ENCODE measurements at places on chromosomes 4 and X.

DNA sequence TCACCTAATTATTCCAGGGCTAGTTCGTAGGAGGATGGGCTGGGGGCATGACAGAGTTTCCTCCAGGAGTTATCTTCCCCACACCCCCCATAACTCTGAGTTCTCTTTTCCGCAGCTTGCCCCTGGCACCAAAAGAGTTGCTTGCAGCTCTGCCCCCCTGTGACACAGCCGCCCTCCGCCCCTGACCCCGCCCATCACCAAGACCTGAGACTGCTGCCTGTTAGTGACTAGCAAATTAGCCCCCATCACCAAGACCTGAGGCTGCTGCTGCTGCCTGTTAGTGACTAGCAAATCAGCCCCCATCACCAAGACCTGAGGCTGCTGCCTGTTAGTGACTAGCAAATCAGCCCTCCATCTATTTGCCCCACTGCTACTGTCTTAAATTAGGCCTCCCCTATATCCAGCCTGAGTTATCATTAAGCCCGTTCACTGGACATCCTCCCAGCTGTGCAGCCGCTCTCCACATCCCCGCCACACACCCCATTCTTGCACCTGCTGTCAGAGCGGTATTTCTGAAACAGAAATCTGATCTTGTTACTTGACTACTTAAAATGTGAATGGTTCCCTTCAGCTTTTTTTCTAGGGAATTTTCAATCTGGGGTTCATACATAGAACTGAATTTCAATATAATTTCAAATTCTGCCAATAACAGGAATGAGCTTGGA, 1.5 kb upstream of the PAPSS1 start:
- DNase-seq: no peak

GRCh38 chr4:162878096-162878495, 288.6 kb downstream of the NAF1 start:
- DNase-seq: no peak

- no peak for DNase-seq
Observed at GRCh38 chr4:8721621-8722020, 129.1 kb downstream of the CPZ start.

DNA sequence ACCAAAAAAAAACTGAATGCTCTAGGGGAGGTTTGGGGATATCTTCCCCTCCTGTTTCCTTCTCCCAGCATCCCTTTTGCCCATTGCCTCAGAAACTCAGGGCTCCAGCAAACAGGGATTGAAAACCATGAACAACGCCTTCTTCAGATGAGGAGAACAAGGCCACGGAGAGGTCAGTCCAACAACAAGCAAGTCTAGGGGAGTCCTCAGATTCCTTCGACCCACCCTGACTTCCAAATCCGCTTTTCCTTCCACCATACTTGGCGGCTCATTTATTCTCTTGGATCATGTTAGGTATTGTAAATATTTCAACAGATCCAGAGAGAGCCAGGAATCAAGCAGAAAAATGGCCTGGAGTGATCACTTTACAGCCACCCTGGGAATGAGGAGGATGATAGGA, 21.9 kb downstream of the REELD1 start:
- DNase-seq: no peak

- DNase-seq: no peak
Observed at GRCh38 chrX:55663584-55663983, 40.4 kb downstream of the FOXR2 start.

DNA sequence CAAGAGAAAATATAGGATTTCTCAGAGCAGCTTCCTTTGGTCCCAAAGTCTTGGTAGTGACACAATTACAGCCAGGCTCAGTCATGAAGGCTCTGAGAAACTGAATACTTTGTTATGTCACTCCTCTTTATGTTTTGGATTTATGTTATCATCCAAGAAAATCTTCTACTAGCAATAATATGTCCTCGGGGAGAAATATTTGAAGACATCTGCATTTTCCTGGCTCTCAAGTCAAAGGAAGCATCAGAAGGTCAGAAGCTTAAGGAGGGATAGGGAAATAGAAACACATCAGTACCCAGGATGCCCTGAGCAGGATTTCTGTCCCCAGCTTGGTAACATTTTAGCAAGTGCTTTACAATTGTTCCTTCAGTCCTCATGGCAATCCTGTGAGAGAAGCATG, 54.0 kb downstream of the C4orf33 start:
- DNase-seq: no peak

- DNase-seq: no peak
Observed at GRCh38 chr4:80434238-80434637, 98.7 kb downstream of the CFAP299 start.

GRCh38 chrX:74371425-74372222, 49.7 kb upstream of the SLC16A2 start:
- no peak for DNase-seq

GRCh38 chr4:76772498-76773106, 125.3 kb downstream of the SOWAHB start:
- no peak for DNase-seq

DNA sequence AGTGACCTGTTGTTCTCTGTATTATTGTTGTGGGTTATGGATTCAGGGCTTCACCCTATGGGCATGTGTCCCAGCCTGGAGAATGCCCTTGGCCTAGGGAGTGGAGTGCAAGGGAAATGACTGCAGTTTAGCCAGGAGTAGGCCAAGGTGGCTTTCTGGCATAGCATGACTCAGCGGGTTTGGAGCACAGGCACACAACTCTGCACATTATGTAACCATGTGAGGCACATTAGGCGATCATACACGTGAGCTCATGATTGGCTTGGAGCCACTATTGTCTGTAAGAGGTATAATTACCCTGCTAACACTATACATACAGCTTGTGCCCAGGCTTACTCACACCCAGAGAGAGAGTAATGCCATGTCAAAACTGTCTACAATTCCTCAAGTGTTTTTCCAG, 35.1 kb upstream of the TACR3 start:
- DNase-seq: no peak

DNA sequence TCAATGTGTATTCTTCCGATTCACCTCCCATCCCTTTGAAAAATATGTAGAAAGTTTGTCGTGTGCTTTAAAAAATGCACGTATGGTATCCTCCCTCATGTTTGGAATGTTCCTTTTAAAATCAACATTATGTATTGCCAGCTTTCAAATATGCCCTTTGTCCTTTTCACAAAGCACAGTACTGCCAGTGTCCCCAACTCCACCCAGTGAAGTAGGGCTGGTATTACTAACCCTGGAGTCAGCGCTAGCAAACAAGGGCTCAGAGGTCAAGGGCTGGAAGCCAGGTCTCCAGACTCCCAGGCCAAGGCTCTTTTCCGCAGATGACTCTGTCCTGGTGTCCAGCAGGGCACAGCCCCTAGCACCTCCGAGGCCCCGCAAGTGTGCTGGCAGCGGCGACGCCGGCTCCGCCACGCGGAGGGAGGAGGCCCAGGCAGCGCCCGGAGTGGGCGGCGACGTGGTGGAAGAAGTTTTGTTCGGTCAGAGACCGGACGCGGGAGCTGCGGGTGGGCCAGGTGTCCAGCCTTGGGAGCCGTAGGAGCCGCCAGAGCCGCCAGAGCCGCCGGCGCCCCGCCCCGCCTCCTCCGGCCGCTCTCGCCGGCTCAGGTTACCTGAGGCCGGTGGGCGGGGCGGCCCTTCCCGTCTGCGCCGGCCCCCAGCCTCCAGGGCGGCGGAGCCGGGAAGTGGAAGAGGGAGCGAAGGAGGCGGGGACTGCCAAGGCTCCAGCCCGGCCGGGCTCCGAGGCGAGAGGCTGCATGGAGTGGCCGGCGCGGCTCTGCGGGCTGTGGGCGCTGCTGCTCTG, at the start of gene IL13RA1:
TSS of gene IL13RA1 (plus strand) at position 720 of the 799 bp plus-strand sequence. CDS start at position 753, 33 bp downstream.
- peak; percentile 82 for DNase-seq

- no peak for DNase-seq
Observed at GRCh38 chrX:132271311-132271778, 52.1 kb upstream of the RAP2C start.

GRCh38 chr4:142264961-142265360, 581.1 kb downstream of the INPP4B start:
- no peak for DNase-seq

- no peak for DNase-seq
Observed at GRCh38 chrX:94435799-94436198, 761.8 kb downstream of the FAM133A start.

- DNase-seq: peak; percentile 69
Observed at GRCh38 chrX:131746491-131746968, 202.7 kb downstream of the OR13H1 start.

DNA sequence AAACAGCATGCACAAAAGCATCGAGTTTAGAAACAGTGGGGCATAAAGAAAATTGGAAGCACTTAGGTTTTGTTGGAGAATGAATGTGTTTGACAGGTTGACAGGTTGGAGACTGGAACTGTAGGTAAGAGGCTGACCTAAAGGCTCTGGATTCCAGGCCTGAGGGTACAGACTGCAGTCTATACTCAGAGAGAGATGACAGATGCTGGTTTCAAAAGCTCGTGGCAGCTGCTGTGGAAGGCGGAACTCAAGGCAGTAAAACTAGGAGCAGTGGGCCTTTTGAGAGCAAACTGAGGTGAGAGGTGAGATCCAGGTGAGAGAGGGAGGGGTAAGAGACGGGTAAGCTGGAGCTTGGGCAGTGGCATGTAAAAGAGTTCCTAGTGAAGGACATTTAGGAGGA, 415.2 kb downstream of the TRIML1 start:
- no peak for DNase-seq

GRCh38 chr4:78737035-78737434, 39.1 kb upstream of the BMP2K start:
- DNase-seq: no peak

- no peak for DNase-seq
Observed at GRCh38 chr4:53855581-53856250, 208.7 kb downstream of the CHIC2 start.

- DNase-seq: no peak
Observed at GRCh38 chr4:86506591-86506990, 87.5 kb upstream of the PTPN13 start.

GRCh38 chr4:121654738-121655137, 42.0 kb downstream of the ANXA5 start:
- no peak for DNase-seq

GRCh38 chr4:113153529-113154101, 104.2 kb downstream of the ANK2 start:
- no peak for DNase-seq

Measured in LoVo (cell line).